GM12891 (cell line): ENCODE measurements at places on chromosomes 2 and 18.

- no peak for DNase-seq
Observed at GRCh38 chr2:169082995-169083394, 13.6 kb downstream of the DHRS9 start.

- DNase-seq, result no peak
Observed at GRCh38 chr2:120819720-120820210, 84.1 kb downstream of the GLI2 start.

DNA sequence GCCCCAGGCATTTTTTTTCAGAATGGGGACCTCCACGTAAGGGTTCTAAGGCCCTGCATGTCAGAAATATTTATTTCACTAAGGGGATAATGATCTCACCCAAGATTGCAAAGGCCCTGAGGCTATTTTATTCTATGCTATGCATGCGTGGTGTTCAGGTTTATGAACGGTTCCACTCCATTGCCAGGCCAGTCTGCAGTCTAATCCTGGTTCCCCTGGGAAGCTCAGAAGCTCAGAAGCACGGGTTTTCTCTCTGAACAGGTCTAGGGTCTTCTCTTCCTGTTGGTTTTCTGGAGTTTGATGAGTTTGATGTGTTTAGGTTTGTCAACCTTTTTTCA, 256.4 kb upstream of the PXDN start:
- DNase-seq, result no peak

- no peak for DNase-seq
Observed at GRCh38 chr18:58310517-58310916, 266.5 kb downstream of the NEDD4L start.
